ENCODE measurements at places on chromosomes 12 and 14.

DNA sequence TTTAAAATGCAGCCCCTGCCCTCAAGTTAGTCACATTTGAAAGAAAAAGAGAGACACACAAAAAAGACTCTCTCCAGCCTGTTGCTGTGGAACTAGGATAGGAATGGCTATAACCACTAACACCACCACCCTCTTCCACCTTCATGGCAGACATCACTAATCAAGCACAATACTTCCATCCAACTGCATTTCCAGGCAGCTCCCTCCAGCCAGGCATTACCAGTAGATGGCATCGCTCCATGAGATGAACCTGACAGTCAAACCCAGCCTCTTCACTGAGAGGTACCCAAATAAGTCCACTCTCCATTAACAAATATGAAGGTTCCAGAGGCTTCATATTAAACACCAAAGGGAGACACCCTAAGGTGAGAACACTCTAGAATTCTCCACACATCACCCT lies 24.4 kb downstream of the SLC8B1 start:
- H3K4me1 ChIP-seq, result no peaks in the 10 kb centered on the region
- no peak for DNase-seq
- no peaks in the 10 kb centered on the region for H3K27me3 ChIP-seq
- H3K27ac ChIP-seq, result no peak overlapping the region
- H3K36me3 ChIP-seq, result peaks cover 17% of the 10 kb centered on the region

GRCh38 chr12:46549527-46550265 lies 177.1 kb upstream of the SLC38A2 start:
- DNase-seq, result peak; percentile 55
- peaks cover 56% of the 10 kb centered on the region for H3K4me1 ChIP-seq
- H3K36me3 ChIP-seq, result peaks cover 25% of the 10 kb centered on the region
- H3K4me3 ChIP-seq, result peak overlapping the region; percentile 70
- H3K27me3 ChIP-seq, result no peaks in the 10 kb centered on the region

DNA sequence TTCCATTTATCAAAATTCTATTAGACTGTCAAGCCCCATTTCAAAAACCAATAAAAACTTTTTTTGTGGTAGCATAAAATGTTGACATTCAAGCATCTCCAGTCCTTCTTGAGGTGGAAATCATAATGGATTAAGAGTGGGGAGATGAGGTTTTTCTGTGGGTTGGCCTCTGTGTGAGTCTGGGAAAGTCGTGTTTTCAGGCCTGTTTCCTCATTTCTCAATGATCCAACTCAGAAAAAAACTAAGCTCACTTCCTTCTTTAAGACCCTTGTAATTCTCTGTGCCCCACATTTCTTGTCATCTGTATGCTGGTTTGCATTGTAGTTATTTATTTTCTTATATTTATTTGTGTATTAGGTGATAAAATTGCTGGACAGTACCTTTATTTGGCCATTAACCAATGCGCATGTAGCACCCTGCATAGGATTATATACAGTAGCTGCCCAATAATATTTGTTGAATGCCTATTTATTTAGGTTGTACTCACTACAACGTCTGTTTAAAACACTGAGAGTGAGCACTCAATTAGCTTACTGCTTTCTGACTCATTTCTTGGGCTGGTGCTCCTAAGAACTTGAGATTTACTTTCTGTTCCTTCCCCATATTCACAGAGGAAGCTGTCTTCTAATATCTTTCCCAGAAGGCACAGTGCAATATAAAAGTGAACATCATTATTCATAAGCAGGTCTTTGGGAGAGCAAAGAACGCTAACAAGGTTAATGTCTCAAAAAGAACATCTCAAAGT lies 121.9 kb downstream of the DNAI7 start:
- H3K27ac ChIP-seq, result no peak overlapping the region
- H3K4me1 ChIP-seq, result peaks cover 28% of the 10 kb centered on the region
- no peak for DNase-seq
- H3K36me3 ChIP-seq, result peaks cover 45% of the 10 kb centered on the region

DNA sequence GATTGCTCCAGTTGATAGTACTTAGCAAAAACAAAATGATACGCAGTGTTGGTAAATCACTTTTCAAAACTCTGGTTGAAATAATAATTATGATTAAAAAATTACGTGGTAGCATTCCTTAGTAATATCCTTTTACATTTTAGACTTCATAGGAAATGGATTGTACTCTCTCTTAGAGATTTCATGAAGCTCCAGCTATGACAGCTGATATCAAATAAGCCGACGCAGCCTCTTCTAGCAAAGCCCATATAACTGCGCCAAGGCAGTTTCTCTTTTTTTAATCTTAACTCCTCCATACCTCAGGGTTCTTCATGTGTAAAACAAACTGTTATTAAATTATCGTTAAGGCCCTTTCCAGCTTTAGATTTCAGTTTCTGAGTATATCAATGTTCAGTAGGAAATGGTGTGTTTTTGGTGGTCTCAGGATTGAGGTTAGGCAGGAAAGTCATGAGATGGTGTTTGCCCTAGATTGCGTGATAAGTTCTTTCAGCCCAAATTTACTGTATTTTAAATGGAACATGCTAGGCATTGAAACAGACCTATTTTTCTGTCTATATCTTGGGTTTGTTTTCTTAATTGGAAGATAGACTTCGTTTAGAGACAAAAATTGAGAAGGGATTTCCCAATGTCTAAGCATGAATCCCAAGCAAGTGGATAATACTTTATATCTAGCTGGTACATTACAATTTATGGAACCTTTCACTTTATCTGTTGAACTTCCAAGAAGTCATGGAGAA lies 902 bp upstream of the CFL2 start:
- peak overlapping the region; percentile 60 for H3K4me3 ChIP-seq
- H3K27me3 ChIP-seq, result no peaks in the 10 kb centered on the region
- H3K27ac ChIP-seq, result peak overlapping the region; percentile 65
- H3K36me3 ChIP-seq, result peaks cover 15% of the 10 kb centered on the region
- no peak for DNase-seq

GRCh38 chr14:104723651-104724406 lies at the start of gene ADSS1:
TSS of gene ADSS1 (plus strand) at chr14:104724229. CDS start at chr14:104724271, 42 bp downstream.
- peak; percentile 66 for DNase-seq
- H3K4me3 ChIP-seq, result peak within 1 kb of the TSS; percentile 54
- no peak within 1 kb of the TSS for H3K27ac ChIP-seq
- no peaks in the 10 kb centered on the region for H3K4me1 ChIP-seq
- no peaks in the 10 kb centered on the region for H3K36me3 ChIP-seq
- H3K27me3 ChIP-seq, result no peaks in the 10 kb centered on the region

GRCh38 chr12:71787580-71787979 lies 32.9 kb downstream of the RAB21 start:
- H3K36me3 ChIP-seq, result peaks cover 30% of the 10 kb centered on the region
- H3K4me3 ChIP-seq, result no peak overlapping the region
- peaks cover 23% of the 10 kb centered on the region for H3K4me1 ChIP-seq
- H3K27me3 ChIP-seq, result no peaks in the 10 kb centered on the region

DNA sequence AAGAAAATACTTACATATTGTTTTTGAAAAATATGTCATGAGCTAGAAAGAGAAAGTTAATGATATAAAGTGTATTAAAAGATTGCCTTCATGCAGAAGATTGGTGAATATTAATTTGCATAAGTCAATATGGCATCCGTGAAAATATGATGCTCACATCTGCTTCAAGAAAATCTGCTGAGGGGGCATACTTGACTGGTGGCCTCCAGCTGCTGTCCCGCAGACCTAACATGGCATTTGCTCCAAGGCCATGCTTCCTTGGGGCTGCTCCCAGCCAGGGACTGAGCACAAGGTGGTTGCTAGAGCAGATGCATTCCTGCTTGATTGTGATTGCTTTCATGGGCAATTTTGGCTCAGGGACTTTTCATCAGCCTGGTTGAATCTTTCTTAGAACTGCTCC lies 133.8 kb downstream of the TTC6 start:
- H3K4me3 ChIP-seq, result no peak overlapping the region
- no peaks in the 10 kb centered on the region for H3K4me1 ChIP-seq
- no peak overlapping the region for H3K27ac ChIP-seq
- H3K36me3 ChIP-seq, result no peaks in the 10 kb centered on the region

- no peak overlapping the region for H3K4me3 ChIP-seq
- peaks cover 2% of the 10 kb centered on the region for H3K36me3 ChIP-seq
- no peak for DNase-seq
- no peaks in the 10 kb centered on the region for H3K27me3 ChIP-seq
Measured at GRCh38 chr14:33993246-33993645, 42.4 kb upstream of the EGLN3 start.

GRCh38 chr12:93537769-93538168 lies 34.7 kb upstream of the SOCS2 start:
- H3K27ac ChIP-seq, result no peak overlapping the region
- H3K4me3 ChIP-seq, result no peak overlapping the region
- H3K4me1 ChIP-seq, result no peaks in the 10 kb centered on the region
- no peaks in the 10 kb centered on the region for H3K36me3 ChIP-seq

GRCh38 chr14:88831284-88831683 lies 6.8 kb downstream of the TTC8 start:
- H3K4me3 ChIP-seq, result no peak overlapping the region
- no peak overlapping the region for H3K27ac ChIP-seq
- peaks cover 3% of the 10 kb centered on the region for H3K4me1 ChIP-seq

DNA sequence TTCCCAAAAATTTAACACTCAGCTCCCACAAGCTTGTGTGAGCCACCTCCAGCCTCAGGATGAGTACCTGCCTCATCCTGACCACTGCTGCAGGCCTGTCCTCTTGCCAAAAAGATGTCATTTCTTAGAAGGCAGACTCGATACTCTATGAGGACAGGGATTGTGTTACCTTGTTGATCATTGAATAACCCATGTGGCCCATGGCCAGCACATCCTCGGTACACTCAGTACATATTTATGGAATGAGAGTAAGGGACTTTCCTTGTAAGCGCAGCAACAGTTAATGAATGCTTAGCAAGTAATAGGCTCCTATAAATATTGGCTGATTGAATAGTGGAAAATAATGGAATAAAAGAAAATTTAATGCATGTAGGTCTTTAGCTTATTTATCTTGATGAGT lies 15.3 kb upstream of the DGLUCY start:
- no peak overlapping the region for H3K27ac ChIP-seq
- no peaks in the 10 kb centered on the region for H3K27me3 ChIP-seq
- H3K36me3 ChIP-seq, result no peaks in the 10 kb centered on the region
- DNase-seq, result no peak
- peaks cover 2% of the 10 kb centered on the region for H3K4me1 ChIP-seq

GRCh38 chr12:93047118-93047517 lies 118.0 kb upstream of the EEA1 start:
- H3K27me3 ChIP-seq, result no peaks in the 10 kb centered on the region
- no peak for DNase-seq
- H3K4me3 ChIP-seq, result no peak overlapping the region
- H3K27ac ChIP-seq, result no peak overlapping the region
- peaks cover 12% of the 10 kb centered on the region for H3K4me1 ChIP-seq

DNA sequence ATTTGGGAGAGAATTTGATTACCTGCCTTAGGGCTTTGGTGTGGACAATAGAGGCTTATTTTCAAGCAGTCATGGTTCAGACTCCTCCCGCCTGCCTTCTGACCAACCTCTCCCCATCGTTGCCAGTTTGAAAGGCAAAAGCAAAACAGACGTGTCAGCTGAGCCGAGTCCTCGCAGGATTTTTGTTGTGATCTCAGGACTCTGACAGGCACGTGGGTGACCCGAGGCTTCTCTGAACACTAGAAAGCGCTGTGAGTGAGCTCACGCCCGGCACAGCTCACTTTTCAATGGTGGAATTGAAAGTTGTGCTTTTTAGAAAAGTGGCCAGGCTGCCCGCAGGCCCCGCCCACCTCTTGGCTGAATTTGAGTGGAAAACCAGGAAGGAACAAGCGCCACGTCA lies 130.1 kb downstream of the GLT1D1 start:
- DNase-seq, result no peak
- no peak overlapping the region for H3K4me3 ChIP-seq
- H3K27ac ChIP-seq, result no peak overlapping the region
- H3K36me3 ChIP-seq, result no peaks in the 10 kb centered on the region
- H3K4me1 ChIP-seq, result no peaks in the 10 kb centered on the region

DNA sequence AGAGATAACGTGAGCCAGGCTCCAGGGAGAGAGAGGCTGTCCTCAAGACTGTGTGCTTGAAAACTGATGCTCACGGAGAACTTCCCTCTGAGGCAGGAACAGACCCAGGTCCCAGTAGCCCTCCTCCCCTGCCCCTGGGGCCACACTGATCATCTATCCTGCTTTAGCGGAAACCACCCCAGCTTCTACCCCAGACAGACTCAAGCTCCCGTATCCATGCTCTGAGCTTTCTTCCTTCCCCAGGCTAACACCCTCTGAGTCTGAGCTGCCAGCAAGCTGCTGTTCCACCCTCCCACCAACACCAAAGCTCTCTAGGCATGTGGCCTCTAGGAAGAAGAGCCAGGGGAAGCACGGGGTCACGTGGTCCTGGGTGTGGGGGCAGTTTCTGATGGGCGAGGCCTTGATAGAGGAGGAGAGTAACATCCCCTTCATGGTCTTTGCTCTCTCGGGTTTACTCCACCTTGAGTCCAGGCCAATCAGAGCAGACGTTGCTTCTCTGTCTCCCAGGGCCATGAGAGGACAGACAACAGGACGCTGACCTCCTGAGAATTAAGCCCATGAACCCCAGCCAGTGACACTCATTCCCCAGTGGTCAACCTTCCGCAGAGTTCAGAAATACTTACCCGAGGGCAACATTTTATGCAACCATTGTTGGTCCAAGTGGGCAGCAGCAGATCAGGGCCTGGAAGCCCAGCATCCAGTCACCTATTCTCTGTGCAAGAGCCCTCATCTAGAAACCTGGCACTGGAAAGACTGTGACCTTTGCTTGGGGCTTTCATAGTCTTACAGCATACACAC lies 1.4 kb downstream of the PCK2 start:
- H3K4me1 ChIP-seq, result peaks cover 30% of the 10 kb centered on the region
- H3K27me3 ChIP-seq, result no peaks in the 10 kb centered on the region
- peaks cover 38% of the 10 kb centered on the region for H3K36me3 ChIP-seq
- H3K4me3 ChIP-seq, result peak overlapping the region; percentile 96

DNA sequence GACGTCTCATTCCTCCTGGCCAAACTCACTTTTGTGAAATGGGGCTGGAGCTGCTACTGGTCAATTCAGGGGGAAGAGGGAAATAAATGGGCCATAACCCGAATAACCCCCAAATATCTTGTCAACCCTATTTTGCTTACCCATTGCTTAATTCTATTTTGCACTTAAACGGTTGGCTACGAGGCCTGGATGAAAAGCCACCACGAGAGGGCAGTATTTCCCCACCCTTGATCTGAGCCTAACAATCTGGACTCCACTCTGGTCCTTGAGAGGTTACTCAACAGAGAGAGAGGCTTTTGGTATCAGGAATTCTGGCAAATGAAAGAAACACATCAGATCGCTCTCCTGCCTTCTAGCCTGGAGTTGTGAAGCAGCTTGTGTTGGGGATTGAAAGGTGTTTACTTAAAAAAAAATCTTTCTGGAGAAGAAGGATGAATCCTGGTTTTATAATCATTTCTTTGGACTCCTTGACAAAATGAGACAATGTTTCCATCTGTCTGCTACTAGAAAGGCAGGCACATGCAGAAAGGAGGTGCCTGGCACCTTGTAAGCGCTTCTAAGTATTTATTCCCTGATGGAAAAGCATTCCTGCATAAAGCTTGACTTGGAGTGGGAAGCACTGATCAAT lies 22.4 kb upstream of the FBXO21 start:
- no peaks in the 10 kb centered on the region for H3K4me1 ChIP-seq
- peaks cover 28% of the 10 kb centered on the region for H3K27me3 ChIP-seq
- H3K36me3 ChIP-seq, result no peaks in the 10 kb centered on the region
- no peak overlapping the region for H3K4me3 ChIP-seq

All from activated naive CD8-positive, alpha-beta T cell treated with anti-CD3 and anti-CD28 coated beads for 36 hours (primary cell).